ENCODE measurements at places on chromosomes 1 and 21. TPM values are rescaled to one million over a fixed set of nuclear protein-coding genes. Genes with fewer than 3 reads are reported as not detected.

Gene FAM177B
- 0.44 TPM for total RNA-seq

Gene C1orf94
- not detected for total RNA-seq

Gene SEMA4A
- 4.0 TPM for total RNA-seq

Gene PALMD
- 5.6 TPM for total RNA-seq

Gene FBXO2
- total RNA-seq = 38.9 TPM

Gene KCNE2
- total RNA-seq = not detected

Gene ERO1B
- 94.9 TPM for total RNA-seq

Gene GNG12
- 16.5 TPM for total RNA-seq

DNA sequence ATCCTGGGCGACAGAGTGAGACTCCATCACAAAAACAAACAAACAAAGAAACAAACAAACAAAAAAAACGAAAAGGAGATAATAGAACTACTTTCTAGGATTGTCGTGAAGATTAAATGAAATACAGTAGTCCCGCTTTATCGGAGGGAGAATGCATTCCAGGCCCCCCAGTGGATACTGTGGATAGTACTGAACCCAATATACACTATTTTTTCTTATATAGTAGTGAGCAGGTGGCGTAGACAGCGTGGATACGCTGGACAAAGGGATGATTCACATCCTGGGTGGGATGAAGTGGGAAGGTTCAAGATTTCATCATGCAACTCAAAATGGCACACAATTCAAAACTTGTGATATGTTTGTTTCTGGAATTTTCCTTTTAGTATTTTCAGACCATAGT lies 8.0 kb downstream of the SLC35F3 start:
- H3K4me3 ChIP-seq = no peak overlapping the region
- H3K27me3 ChIP-seq = no peaks in the 10 kb centered on the region
- no peak overlapping the region for H3K27ac ChIP-seq

DNA sequence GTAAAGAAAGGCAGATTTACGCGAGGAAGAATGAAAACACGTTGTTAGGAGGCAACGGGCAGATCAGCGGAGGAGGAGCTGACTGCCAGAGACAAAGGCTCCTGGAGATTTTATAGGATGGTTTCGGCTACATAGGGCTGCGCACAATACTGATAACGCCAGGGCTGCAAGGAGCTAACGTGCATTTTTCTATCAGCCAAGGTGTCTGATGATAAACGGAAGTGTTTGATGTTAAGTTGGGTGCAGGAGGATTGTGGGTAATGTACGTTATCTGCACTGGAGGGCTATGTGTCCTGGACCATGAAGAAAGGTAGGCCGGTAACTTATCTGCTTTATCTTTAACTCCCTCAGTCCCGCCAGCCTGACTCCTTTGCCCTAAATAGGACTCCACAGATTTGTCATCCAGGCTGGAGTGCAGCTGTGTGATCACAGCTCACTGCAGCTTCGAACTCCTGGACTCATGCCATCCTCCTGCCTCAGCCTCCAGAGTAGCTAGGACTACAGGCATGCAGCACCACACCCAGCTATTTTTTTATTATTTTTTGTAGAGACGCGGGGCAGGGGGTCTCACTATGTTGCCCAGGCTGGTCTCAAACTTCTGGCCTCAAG lies 29.6 kb downstream of the SETD4 start:
- H3K27me3 ChIP-seq = no peaks in the 10 kb centered on the region
- no peaks in the 10 kb centered on the region for H3K4me1 ChIP-seq
- no peaks in the 10 kb centered on the region for H3K36me3 ChIP-seq
- H3K4me3 ChIP-seq = no peak overlapping the region

- H3K27ac ChIP-seq = no peak overlapping the region
- no peaks in the 10 kb centered on the region for H3K27me3 ChIP-seq
- no peaks in the 10 kb centered on the region for H3K4me1 ChIP-seq
- H3K4me3 ChIP-seq = no peak overlapping the region
- no peaks in the 10 kb centered on the region for H3K36me3 ChIP-seq
- no peak for DNase-seq
Measured at GRCh38 chr1:178566187-178566586, 53.3 kb downstream of the TEX35 start.

GRCh38 chr1:228095938-228096337 lies 7.2 kb downstream of the C1orf35 start:
- DNase-seq = no peak
- H3K4me3 ChIP-seq = no peak overlapping the region
- H3K27ac ChIP-seq = no peak overlapping the region
- peaks cover 33% of the 10 kb centered on the region for H3K36me3 ChIP-seq
- H3K27me3 ChIP-seq = no peaks in the 10 kb centered on the region

DNA sequence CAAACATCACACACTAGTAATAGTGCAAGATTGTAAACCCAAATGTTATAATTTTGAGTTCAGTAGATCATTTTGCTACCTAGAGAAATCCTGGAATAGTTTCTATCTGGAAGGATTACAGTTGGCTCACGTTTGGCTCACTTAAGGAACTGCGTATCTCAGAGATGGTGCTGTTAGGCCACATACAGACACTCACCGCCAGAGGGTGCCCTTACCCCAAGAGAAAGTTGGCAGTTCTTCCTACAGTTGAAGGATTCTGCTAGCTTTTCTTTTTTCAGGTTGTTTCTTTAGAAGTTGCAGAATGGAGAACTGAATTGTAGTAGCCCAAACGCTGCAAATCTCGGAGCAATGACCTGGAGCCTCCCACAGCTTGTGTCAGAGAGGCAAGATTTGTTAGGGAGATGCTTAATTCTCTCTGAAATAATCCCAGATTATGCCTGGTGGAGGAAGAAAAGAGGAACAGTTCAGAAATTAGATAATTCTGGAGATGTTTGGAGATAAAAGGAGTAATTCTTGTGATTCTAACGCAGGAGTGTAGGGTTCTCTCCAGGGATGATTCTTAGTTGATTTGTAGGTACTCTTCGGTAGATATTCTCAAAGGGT lies 87.9 kb upstream of the PAPPA2 start:
- H3K36me3 ChIP-seq = no peaks in the 10 kb centered on the region
- H3K27ac ChIP-seq = no peak overlapping the region
- H3K27me3 ChIP-seq = no peaks in the 10 kb centered on the region
- H3K4me1 ChIP-seq = no peaks in the 10 kb centered on the region
- no peak overlapping the region for H3K4me3 ChIP-seq

DNA sequence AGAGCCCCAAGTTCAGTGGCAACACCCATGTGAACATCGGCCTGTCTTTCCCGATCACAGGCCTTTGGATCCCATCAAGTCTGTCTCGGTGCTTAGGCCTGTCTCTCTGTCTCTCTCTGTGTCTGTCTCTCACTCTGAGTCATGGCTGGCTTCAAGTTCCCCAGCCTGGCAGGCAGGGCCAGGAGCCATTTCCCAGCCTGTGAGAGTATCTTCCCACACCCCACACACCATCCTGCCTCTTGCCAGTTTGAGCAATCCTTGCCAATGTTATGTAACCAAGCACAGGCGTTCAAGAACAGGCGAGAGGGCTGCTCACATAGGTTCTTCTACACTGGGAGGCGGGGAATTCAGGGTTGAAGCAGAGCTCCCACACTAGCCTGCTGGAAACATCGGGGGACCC lies 70.0 kb upstream of the TMEM51 start:
- H3K4me3 ChIP-seq = no peak overlapping the region
- H3K27ac ChIP-seq = no peak overlapping the region
- no peaks in the 10 kb centered on the region for H3K27me3 ChIP-seq
- H3K4me1 ChIP-seq = no peaks in the 10 kb centered on the region
- no peaks in the 10 kb centered on the region for H3K36me3 ChIP-seq

DNA sequence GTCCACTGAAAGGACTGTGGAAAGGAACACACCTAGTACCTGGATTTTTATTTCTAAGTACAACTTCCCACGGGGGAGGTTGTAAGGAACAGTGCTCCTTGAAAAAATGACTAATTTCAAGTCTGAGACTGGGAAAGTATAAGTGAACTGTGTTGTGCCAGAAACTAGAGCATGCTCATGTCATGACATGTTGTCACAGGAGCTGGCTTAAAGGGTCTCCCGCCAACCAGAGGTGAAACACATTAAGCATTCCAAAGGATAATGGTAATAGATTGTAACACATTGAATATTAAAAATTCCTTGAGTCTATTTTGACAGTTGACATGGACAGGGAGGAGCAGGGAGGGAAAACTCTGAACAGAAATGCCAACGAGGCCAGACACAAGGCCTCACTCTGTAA lies 6.3 kb downstream of the ATP2B4 start:
- H3K4me1 ChIP-seq = peaks cover 26% of the 10 kb centered on the region
- no peak overlapping the region for H3K4me3 ChIP-seq
- no peak for DNase-seq
- no peaks in the 10 kb centered on the region for H3K27me3 ChIP-seq

DNA sequence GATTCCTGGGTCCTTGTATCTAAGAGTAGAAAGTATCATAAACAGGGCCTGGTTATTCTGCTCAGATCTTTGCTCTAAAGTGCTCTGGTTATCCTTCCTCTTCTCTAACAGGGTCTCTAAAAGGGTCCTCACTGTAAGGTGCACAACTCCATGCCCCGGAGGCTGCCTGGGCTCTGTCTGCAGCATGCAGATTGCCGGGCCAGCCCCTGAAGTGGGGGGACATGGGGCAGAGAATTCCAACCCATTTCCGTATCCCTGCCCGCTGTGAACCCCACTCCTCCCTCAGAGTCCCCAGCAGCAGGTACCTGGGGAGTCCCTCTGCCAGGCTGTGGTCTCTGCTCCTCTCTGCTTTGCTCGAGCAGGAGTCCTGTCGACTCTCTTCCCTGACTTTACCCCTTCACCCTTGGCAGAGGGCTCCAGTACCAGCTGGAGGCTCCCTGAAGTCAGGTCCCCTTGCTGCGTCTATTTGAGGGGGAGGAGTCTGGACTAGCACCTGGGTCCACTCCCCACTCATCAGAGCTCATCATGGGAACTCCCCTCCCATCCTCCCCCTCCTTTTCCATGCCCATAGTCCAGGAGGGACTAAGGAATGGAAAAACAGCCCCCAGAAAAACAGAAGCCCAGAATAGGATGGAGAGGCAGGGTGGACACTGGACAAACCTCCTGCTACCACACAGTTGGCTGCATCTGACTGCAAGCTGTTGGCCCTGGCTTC lies 12.1 kb downstream of the BLACAT1 start:
- no peaks in the 10 kb centered on the region for H3K27me3 ChIP-seq
- no peaks in the 10 kb centered on the region for H3K4me1 ChIP-seq
- no peaks in the 10 kb centered on the region for H3K36me3 ChIP-seq
- no peak for DNase-seq
- no peak overlapping the region for H3K4me3 ChIP-seq

GRCh38 chr1:186772228-186772627 lies 56.5 kb upstream of the PLA2G4A start:
- DNase-seq = no peak
- no peak overlapping the region for H3K27ac ChIP-seq
- H3K4me1 ChIP-seq = no peaks in the 10 kb centered on the region
- no peaks in the 10 kb centered on the region for H3K27me3 ChIP-seq
- no peak overlapping the region for H3K4me3 ChIP-seq

DNA sequence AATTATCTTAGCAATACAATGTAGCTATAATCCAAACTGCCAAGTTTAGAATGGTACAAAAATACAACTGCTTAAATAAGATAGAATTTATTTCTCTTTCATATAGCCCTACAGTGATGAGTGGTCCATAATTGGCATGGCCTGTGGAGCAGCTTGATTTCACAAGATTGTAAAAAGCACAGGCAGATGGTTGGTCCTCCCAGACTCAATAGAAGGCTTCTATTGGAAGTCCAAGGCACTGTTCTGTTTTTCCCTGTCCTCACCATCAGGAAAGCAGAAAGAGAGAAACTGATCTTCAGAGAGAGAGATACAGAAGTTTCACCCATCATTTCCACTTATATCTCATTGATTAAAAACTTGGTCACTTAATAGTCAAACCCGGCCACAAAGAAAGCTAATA lies 1.8 kb upstream of the OR6P1 start:
- H3K27ac ChIP-seq = no peak overlapping the region
- no peaks in the 10 kb centered on the region for H3K36me3 ChIP-seq
- no peak for DNase-seq
- peaks cover 3% of the 10 kb centered on the region for H3K27me3 ChIP-seq

- H3K27ac ChIP-seq = no peak overlapping the region
- no peaks in the 10 kb centered on the region for H3K4me1 ChIP-seq
- DNase-seq = no peak
- H3K27me3 ChIP-seq = no peaks in the 10 kb centered on the region
Measured at GRCh38 chr1:58231204-58231603, 315.3 kb downstream of the OMA1 start.

DNA sequence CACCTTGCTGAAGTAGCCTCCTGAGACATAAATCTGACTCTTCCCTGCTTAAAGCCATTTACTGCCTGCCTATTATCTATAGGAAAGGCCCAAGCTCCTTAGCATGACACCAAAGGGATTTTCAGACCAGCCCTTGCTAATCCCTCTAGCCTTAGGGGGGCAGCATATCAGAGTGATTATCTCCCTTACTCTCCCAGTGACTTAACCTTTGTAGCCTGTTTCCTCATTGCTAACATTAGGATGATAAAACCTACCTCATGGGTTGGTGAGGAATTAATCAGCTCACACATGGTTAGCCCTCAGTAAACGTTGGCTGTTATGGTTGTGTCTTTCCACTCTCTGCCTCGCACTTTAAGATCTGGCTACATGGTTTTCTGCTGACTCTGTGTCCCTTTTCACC lies 70.1 kb downstream of the ROR1 start:
- H3K4me3 ChIP-seq = no peak overlapping the region
- peaks cover 3% of the 10 kb centered on the region for H3K4me1 ChIP-seq
- no peaks in the 10 kb centered on the region for H3K27me3 ChIP-seq
- no peaks in the 10 kb centered on the region for H3K36me3 ChIP-seq
- H3K27ac ChIP-seq = no peak overlapping the region
- DNase-seq = no peak

- H3K36me3 ChIP-seq = no peaks in the 10 kb centered on the region
- H3K4me1 ChIP-seq = no peaks in the 10 kb centered on the region
- no peak for DNase-seq
- no peaks in the 10 kb centered on the region for H3K27me3 ChIP-seq
- H3K27ac ChIP-seq = no peak overlapping the region
Measured at GRCh38 chr1:29542548-29542947, 306.2 kb downstream of the PTPRU start.

GRCh38 chr1:59328353-59328752 lies 31.5 kb downstream of the FGGY start:
- DNase-seq = no peak
- H3K27me3 ChIP-seq = no peaks in the 10 kb centered on the region
- no peak overlapping the region for H3K27ac ChIP-seq
- H3K4me1 ChIP-seq = no peaks in the 10 kb centered on the region
- H3K4me3 ChIP-seq = no peak overlapping the region
- H3K36me3 ChIP-seq = no peaks in the 10 kb centered on the region

DNA sequence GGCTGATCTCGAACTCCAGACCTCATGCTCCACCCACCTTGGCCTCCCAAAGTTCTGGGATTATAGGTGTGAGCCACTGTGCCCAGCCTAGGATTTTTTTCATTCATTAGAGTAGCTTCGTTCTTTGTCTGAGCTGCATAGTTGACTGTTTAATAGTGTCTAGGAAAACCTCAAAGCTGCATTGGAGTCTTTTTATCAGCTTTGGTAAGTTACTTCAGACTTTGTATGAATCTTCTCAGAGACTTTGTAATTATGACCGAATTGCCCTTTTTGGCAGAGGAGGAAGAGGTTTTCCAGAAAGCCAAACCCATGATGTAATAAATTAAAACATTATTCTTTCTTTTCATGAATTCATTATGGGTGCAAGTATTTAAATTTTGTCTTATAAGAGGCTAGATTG lies 5.1 kb downstream of the DNAJB4 start:
- H3K27me3 ChIP-seq = no peaks in the 10 kb centered on the region
- no peak overlapping the region for H3K4me3 ChIP-seq
- no peak overlapping the region for H3K27ac ChIP-seq
- no peak for DNase-seq
- no peaks in the 10 kb centered on the region for H3K36me3 ChIP-seq
- peaks cover 13% of the 10 kb centered on the region for H3K4me1 ChIP-seq

All from pancreas (tissue), 10 donors.